CD4-positive, alpha-beta T cell (primary cell): ENCODE measurements at places on chromosomes 6 and 20. TPM values are rescaled to one million over a fixed set of nuclear protein-coding genes. Genes with fewer than 3 reads are reported as not detected.

DNA sequence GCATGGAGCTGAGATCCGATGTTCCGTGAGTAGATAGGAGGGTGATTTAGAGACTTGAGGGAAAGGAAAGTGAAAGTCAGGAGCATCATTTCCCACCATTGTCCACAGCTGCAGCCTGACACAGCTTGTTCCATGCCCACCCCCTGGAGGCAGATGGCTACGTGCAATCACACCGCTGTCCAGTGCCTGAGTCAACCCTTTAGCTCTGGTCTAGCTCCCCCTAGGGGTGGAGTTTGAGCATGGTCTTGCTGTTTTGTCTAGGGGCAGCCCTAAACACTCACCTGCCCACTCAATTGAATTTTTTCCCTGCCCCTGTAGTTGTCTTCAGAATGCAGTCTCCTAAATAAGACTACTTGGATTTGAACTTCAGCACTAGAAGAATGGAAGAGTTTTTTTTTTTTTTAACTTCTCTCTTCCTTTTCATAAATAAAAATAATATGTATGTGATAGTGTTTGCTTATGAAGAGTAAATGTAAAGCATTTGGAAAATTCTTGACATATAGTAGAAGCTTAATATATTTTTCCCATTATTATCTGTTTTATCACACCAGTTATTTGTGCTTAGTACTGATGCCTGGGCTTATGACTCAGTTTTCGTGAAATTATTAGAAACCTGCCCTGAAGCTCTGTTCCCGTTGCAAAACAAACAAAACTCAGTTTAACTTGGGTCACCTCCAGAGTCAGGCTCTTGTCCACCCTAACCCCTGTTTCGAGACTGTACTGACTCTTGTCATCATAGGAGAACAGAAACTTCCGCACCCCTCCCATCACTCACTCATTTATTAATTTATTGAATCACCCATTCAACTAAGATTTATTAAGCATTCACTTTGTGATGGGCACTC lies 814.8 kb downstream of the MAFB start:
- H3K4me1 ChIP-seq = no peaks in the 10 kb centered on the region
- H3K27me3 ChIP-seq = no peaks in the 10 kb centered on the region
- H3K27ac ChIP-seq = no peak overlapping the region
- no peak for DNase-seq
- H3K4me3 ChIP-seq = no peak overlapping the region
- H3K36me3 ChIP-seq = no peaks in the 10 kb centered on the region

DNA sequence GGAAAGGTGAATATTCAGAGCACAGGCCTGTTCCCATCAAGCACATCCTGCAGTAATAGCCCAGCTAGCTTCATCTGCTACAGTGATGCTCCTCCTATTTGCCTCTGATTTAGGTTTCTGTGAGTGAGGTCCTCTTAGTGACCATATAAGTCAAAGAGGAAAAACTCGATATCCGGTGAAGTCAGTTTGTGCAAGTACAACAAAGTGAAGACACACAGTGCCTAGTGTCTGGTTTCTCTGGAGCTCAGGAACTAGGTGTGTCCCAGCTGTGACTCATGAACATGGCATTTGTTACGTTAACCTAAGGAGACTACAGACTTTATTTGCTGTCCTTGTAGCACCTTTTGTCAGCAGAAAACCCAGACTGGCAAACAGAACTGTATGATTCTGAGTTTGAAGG lies 33.9 kb downstream of the EDN1 start:
- H3K36me3 ChIP-seq = no peaks in the 10 kb centered on the region
- H3K27ac ChIP-seq = no peak overlapping the region
- H3K27me3 ChIP-seq = no peaks in the 10 kb centered on the region
- H3K4me3 ChIP-seq = no peak overlapping the region
- no peaks in the 10 kb centered on the region for H3K4me1 ChIP-seq
- no peak for DNase-seq

DNA sequence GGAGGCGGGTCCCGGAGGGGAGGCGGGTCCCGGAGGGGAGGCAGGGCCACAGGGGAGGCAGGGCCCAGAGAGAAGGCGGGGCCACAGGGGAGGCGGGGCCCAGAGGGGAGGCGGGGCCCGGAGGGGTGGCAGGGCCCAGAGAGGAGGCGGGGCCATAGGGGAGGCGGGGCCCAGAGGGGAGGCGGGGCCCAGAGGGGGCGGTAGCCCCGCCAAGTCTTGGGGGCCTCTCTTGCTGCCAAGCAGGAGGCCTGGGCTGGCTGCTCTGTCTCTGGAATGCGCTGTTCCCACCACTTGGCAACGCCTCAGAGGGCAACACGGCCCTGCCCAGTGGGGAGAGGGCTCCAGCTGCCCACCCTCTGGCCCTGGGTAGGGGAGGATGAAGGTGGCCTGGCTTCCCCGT lies 80.5 kb downstream of the YTHDF1 start:
- H3K36me3 ChIP-seq = no peaks in the 10 kb centered on the region
- H3K4me1 ChIP-seq = no peaks in the 10 kb centered on the region
- DNase-seq = no peak
- H3K27ac ChIP-seq = no peak overlapping the region
- H3K4me3 ChIP-seq = no peak overlapping the region
- H3K27me3 ChIP-seq = peaks cover 11% of the 10 kb centered on the region

GRCh38 chr6:12068899-12069557 lies 56.9 kb downstream of the HIVEP1 start:
- H3K27me3 ChIP-seq = no peaks in the 10 kb centered on the region
- no peaks in the 10 kb centered on the region for H3K36me3 ChIP-seq
- no peak overlapping the region for H3K27ac ChIP-seq

DNA sequence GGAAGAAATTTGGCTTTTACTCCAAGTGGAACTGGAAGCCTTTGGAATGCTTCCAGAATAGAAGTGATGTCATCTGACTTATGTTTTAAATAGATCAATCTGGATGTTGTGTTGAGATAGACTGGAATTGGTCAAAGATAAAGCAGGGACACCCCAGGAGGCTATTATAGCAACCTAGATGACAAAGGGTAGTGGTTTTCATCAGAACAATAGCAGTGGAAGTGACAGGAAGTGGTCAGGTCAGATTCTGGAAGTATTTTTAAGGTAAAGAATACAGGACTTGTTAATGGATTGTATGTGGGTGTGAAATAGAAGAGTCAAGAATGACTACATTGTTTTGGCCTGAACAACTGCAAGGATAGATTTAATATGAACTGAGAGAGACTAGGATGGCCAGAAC lies 191.4 kb downstream of the ADGRB3 start:
- H3K4me1 ChIP-seq = no peaks in the 10 kb centered on the region
- DNase-seq = no peak
- no peaks in the 10 kb centered on the region for H3K36me3 ChIP-seq

Gene SSTR4
- not detected for total RNA-seq

Gene BNIP5
- not detected for total RNA-seq

Gene C6orf141
- not detected for total RNA-seq

Gene CLVS2
- total RNA-seq = not detected
